Prostate gland (tissue), 2 donors: ENCODE measurements at places on chromosomes 4 and X. TPM values are rescaled to one million over a fixed set of nuclear protein-coding genes. Genes with fewer than 3 reads are reported as not detected.

DNA sequence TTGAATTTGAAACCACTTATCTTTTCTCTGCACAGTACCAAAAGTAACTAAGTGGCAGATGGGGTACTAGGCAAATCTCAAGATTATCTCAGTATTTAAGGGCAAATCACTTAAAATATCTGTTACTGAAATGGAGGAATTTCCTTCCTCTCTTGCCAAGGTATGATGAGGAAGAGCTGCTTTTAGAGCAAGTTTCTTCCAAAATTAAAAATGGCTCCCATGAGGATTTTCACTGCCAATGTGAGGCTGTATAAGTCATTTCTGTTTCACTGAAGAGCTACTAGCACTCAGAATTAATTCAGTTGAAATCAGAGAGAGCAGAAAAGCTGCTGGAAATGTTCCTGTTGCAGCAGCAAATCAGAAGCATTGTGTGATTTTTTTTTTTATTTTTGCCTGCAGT, 43.4 kb downstream of the GABRB1 start:
- DNase-seq, result no peak

DNA sequence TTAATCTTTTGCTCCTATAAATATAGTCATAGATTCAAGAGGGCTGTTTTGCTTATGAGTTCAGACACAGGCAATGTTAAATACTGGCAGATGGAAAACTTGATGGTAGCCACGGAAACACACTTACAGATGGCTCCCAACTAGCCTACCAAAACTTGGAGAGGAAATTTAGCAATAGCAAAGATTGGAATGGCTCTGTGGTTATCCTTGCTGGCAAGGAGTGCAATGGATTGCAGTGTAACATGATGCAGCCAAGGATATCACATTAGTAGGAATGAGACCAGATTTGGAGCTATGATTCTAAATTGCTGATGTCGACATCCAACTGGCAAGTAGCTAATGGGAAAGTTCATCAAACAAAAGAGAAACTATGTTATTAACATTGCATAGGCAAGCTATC, 791.0 kb upstream of the DIAPH2 start:
- no peak for DNase-seq

The MMAA gene
- total RNA-seq, result 3.6 TPM

DNA sequence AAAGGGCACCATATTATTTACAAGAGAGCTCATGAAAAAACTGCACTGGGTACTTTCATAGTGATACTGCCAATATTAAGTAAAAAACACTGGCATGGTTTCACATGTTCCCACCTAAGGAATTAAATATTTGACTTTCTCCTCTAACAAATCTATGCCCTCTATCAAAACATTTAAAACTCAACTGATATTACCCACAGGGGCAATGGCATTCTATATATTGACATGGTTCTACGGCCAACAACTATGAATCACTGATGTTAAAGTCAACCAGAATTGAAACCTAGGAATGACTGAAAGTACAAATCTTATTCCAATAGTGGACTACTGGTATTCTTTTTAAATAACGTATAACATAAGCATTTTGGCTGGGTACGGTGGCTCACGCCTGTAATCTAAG, 28.2 kb downstream of the PHKA2 start:
- DNase-seq, result no peak

DNA sequence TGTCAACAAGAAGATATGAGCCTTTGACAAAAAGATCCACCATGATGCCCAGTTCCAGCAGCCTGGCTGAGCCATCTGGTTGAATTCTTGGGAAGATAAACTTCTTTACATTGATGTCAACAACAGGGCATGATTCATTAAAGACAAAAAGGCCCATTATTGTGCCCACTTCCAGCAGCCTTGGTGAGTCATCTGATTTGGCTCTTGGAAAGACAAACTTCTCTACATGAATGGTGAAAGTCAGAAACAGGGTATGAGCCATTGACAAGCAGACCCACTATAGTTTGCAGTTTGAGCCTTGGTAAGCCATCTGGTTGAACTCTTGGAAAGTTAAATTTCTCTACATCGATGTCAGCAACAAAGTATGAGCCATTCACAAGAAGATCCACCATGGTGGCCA, 4.1 kb upstream of the CSF2RA start:
- no peak for DNase-seq
